Activated gamma-delta T cell treated with Interleukin-2 at 50 U/mL for 16 hours (primary cell): ENCODE measurements at places on chromosomes 13 and 19.
A peak's percentile ranks its signal among the peaks of the same experiment; 100 is the strongest.

- DNase-seq, result no peak
Observed at GRCh38 chr13:89740994-89741685, 1606.3 kb upstream of the MIR17HG start.

- no peak for DNase-seq
Observed at GRCh38 chr19:1847684-1848398, 442 bp downstream of the REXO1 start.

- DNase-seq, result no peak
Observed at GRCh38 chr13:99367663-99368448, 60.7 kb upstream of the GPR183 start.

- DNase-seq, result no peak
Observed at GRCh38 chr19:55703790-55704215, 28.8 kb downstream of the EPN1 start.

- DNase-seq, result no peak
Observed at GRCh38 chr13:32837307-32837972, 178.8 kb upstream of the KL start.

GRCh38 chr19:33809960-33810359 is 13.3 kb downstream of the KCTD15 start:
- no peak for DNase-seq

GRCh38 chr19:23312515-23312914 is 62.3 kb upstream of the ZNF724 start:
- DNase-seq, result no peak

GRCh38 chr13:99003851-99004471 is 26.1 kb upstream of the DOCK9 start:
- no peak for DNase-seq

- no peak for DNase-seq
Observed at GRCh38 chr13:64078025-64078424, 2662.4 kb upstream of the PCDH20 start.

GRCh38 chr19:9877780-9878510 is 42.8 kb downstream of the PIN1 start:
- DNase-seq, result no peak

DNA sequence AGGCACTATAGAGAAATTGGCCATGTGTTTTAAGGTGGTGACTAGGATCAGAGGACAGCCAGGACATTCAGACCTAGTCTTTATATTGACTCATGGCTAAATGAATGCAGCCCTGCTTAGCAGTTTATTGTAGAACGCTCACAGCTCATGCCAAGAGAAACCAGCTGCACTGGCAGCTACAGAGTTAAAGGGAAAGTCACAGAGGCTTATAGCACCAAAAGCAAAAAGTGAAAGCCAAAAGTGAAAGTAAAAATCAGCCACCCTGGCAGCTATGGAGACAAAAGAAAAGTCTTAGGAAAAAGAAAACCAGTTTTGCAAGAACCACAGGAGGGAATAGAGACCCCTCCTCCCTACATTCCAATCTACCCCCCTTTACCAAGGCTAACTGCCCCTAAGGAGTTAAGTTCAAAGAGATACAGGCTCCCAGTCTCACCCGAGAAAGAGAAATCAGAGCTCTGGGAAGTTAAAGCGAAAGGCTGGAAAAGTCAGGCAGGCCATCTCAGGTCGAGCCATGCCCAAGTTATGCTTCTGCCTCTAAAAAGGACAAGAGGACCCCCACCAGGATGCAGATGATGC is 99.0 kb downstream of the ZNF429 start:
- no peak for DNase-seq

GRCh38 chr19:19280561-19280960 is 7.5 kb upstream of the TM6SF2 start:
- DNase-seq, result no peak

GRCh38 chr13:46593398-46593797 is 40.4 kb downstream of the LRCH1 start:
- DNase-seq, result no peak

DNA sequence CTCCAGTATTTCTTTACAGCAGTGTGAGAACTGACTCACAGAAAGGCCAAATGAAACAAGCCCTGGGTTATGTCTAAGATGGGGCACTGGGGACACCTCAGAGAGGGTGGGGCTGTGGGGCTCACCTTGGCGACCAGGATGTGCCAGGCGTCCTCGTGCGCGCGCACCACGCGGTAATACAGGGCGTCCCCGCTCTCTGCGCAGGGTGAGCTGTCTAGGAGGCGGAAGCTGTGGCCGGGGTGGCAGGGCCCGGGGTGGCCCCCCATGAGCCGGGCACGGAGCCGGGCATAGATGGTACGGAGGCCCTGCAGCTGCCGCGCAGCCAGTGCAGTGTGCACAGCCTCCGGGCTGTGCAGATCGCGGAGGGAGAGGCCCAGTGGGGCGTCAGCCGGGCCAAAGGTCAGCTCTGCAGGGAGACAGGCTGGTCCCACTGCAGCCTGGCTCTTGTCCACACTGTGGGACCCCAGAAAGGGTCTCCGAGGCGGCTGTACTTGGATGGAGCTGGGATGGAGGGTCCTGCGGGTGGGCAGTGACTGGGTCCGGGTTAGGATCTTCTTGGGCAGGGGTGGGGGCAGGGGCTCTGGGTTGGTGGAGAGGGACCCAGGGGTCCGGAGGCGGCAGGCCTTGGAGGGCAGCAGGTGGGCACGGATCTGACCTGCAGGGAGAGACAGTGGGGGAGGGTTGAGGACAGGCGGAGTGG is 3.4 kb downstream of the PEAK3 start:
- DNase-seq, result no peak

DNA sequence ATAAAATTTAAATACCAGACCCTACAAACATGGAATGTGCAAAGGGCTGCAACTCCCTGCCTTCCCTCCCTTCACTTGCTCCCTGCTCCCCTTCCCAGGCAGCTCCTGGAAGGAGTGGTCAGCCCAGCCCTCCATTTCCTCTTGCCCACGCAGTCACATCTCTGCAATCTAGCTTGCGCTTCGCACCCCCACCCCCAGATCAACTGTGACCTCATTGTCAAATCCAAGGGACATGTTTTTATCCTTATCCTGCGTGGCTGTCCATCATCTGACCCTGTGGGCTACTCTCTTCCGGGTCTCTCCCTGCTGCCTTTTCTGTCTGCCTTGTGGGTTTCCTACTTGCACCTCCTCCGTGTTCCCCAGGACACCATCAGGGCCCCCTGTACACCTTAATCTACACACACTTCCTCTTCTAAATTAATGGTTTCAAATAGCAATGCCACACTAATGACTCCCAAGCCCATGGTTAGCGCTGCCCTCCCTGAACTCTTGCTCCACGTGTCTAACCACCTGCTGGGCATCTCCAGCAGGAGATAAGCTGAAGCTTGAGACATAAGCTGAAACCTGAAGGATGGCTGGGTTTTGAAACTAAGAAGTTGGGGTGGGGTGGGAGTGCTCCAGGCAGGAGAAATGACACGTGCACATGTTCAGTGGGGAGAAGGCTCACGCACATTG is 118.3 kb downstream of the USP12 start:
- no peak for DNase-seq

DNA sequence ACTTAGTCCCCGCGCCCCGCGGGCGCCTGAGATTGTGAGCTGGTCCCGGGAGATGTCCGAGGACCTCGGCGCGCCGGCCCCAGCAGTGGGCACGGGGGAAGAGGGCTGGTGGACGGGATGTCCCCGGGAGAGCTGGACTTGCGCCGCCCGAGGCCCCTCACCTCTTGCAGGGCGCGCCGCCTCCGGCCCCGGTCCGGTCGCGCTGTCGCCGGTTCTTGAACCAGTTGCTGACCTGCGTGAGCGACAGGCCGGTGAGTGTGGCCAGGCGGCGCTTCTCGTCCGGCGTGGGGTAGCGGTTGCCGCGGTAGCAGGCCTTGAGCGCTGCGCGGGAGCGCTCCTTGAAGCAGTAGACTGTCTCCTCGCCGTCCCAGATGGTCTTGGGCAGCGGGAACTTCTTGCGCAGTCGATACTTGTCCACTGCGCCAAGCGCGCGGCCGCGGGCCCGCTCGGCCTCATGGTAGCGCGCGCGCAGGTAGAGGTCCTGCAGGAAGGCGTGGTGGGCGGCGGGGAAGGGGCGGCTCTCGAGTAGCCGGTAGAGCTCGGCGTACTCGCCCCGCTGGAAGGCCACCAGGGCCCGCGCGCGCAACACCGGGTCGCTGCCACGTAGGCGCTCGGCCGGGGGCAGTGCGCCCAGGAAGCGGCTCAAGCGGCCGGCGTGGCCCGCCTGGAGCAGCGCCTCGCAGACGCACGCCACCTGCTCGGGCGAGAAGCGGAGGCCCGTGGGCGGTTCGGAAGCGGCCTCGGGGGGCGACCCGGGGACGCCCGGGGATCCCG is 984 bp downstream of the SIX5 start:
- DNase-seq, result no peak

GRCh38 chr13:23810685-23811240 is 78.4 kb downstream of the MIPEP start:
- DNase-seq, result no peak

DNA sequence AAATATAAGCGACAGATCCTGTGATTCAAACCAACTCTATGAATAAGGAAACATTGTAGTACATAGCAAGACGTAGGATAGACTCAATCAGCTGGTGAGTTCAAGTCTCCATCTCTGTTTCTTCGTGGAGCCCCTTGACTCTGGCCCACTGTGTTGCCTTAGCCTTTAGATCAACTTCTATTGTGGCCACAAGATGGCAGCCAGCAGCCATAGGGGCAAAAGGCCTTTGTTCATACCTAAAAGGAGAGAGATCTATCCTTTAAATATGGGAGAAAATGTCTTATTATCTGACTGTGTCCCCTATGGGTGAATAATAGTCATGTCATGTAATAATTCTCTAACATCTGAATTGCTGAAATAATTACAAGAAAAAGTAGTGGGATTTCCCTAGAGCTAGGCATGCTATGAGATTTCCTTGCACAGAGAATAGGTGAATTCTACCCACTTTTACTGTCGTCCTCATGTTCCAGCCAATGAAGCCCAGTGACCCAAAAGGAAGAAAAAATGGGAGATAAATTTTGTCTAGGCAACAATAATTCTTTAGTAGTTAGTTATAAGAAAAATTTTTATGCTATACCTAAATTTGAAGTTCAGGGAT is 129.4 kb downstream of the PCDH20 start:
- no peak for DNase-seq

GRCh38 chr19:1577929-1578618 is 9.9 kb upstream of the MEX3D start:
- no peak for DNase-seq

- peak; percentile 73 for DNase-seq
Observed at GRCh38 chr19:38617764-38618589, at the start of gene MAP4K1. TSS of gene MAP4K1 (minus strand) at chr19:38617953. CDS start at chr19:38617895, 58 bp downstream.

DNA sequence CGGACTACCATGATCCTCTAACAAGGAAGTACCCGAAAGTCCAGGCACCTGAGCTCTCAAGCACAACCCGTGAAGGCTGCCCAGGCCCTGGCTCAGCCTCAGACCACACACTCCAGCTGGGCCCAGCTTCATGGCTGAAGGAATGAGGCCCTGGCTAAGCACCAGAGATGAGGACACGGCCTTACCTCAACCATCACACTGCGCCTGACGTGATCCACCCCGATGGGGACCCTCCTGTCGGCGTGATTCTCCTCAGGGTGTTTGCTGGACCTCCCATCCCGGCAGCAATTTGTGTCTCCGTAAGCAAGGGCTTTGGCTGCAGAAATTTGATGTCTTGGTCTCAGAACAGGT is 56.5 kb downstream of the F2RL3 start:
- DNase-seq, result no peak

DNA sequence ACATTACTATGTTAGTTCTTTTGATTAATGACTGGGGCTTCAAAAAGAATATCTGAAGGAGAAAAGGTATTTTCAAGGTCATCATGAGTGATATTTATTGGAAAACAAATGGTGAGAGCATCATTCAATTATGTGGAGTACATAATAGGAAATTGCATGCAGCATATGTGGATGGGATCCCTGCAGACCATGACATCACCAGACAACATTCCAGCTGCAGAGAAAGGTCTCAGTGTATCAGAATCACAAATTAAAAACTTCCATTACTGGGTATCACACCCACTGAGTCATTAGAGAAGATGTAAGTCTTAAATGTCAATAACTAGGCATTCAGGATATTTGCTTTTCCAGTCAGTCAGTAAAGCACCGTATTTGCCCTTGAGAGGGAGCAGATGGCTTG is 574.4 kb upstream of the SLC10A2 start:
- DNase-seq, result no peak

DNA sequence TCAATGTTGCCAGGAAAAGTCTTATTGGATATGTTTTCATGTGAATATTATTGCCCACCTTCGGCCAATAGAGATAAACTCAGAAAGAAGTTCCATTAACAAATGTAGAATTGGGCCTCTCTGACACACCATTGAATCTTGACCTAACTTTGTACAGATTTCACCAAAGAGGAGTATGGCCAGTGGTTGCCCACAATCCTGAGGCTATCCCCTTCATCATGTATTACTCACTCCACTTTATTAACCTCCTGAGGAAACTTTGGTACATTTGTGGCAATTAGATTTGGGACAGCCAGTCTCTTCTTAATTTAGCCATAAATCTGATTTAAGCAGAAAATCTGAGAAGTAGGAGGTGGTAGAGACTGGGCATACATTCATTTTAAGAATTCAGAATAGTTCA is 53.3 kb upstream of the POSTN start:
- no peak for DNase-seq

GRCh38 chr13:33644581-33645543 is 173.1 kb upstream of the RFC3 start:
- no peak for DNase-seq

GRCh38 chr19:49019242-49019932 is 2.5 kb upstream of the LHB start:
- DNase-seq, result peak; percentile 60

GRCh38 chr19:6038634-6039405 is 60.9 kb upstream of the RANBP3 start:
- DNase-seq, result no peak
